ENCODE measurements at places on chromosomes 2 and 18.

- DNase-seq: no peak
Observed at GRCh38 chr2:45637440-45637839, 14.0 kb upstream of the PRKCE start.

DNA sequence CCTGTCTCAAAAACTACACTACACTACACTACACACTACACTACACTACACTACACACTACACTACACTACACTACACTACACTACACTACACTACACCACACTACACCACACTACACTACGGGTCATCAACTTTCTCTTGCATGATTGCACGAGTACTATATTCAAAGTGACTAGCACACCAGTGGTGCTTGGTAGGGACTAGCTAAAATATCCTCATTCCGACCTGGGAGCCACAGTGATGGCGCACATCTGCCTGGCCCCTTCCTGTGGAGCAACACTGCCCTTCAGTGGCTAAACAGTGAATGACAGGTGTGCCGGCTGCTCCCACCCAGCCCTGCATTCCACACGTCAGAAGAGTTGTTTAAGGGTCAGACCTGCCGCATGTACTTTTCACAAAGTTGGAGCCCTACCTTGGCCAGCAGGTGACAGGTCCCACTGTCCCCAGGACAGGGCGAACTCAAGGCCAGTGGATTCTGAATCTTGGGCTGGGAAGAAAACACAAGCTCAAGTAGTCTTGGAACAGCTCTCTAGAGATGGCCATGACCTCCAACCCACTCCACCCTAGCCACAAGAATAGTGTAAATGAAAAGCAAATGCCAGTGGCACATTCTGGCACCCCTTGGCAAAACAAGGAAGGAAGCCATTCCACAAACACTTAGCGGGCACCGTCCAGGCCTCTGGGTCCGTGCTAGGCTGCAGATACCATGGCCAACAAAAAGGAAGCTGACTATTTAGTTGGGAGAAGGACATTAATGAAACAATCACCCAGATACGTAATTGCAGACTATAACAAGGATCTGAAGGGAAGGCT is 79.7 kb upstream of the MSH2 start:
- DNase-seq: no peak

GRCh38 chr2:170073288-170073687 is 104.7 kb upstream of the MYO3B start:
- no peak for DNase-seq

DNA sequence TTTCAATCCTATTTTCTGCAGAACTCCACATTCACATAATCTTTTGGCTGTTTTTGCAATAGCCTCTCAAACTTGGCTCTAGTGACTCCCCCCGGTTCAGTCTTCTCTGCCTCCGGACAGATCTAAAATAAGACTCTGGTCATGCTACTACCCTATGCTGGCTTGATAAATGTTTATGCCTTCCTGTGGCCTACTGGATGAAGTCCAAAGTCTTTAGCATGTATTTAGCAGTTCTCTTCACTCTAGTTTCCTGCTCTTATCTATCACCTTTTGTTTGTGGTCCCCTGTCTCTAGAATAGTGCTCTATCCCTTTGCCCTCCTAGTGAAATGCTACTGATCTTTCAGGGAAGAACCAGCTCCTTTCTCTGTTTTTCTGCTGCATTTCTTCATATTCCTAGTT is 14.4 kb downstream of the ADCYAP1 start:
- DNase-seq: no peak

DNA sequence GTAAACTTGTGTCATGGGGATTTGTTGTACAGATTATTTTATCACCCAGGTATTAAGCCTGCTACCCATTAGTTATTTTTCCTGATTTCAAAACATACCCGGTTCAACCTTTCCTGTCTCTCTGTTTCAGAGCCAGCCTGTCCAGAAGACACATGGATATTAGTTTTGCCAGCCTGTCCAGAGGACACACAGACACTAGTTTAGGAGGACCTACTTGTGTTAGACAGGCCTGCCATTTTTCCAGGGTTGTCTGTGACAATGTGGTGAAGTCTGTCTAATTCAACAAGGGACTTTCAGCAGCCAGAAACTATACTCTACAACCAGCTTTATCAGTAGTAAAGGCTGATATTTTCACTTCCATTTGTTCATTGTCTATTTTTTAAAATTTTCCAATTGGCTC is 56.1 kb upstream of the DCC start:
- no peak for DNase-seq

Data from cerebellar nuclear complex (tissue), 1 donor.